ENCODE measurements at places on chromosomes 11 and 22. TPM values are rescaled to one million over a fixed set of nuclear protein-coding genes. Genes with fewer than 3 reads are reported as not detected.
A peak's percentile ranks its signal among the peaks of the same experiment; 100 is the strongest.

GRCh38 chr11:57399221-57399620 lies 8.8 kb upstream of the PRG2 start:
- DNase-seq, result no peak

- no peak for DNase-seq
These were observed 321.6 kb downstream of the AASDHPPT start for GRCh38 chr11:106399076-106399511.

- DNase-seq, result no peak
These were observed 47.7 kb downstream of the SLC22A9 start for GRCh38 chr11:63417174-63417852.

- DNase-seq, result peak; percentile 53
These were observed 68.4 kb downstream of the TBC1D22A start for GRCh38 chr22:46830841-46831240.

DNA sequence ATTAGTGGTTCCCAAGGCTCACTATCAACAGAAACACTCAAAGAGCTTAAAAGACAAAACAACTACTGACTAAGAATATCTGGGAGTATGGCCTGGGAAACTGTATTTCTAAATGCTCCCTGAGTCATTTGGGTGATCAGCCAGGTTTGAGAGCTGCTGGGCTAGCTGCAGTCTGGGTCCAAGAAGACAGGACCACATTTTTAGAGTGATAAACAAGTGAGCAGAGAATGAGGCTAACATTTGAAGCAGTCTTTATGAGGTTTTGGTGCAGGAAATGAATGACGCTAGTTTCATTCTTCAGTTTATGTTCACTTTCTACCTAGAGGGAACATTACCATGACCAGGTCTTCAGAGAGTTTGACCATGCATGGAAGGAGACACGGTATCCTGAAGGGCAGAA lies 97.7 kb downstream of the TEAD1 start:
- DNase-seq, result no peak

The PANX2 gene
- 0.33 TPM for total RNA-seq

The LDHAL6A gene
- not detected for total RNA-seq

The CLDN5 gene
- 190 TPM for total RNA-seq

The CCDC89 gene
- 0.83 TPM for total RNA-seq
